ENCODE measurements at places on chromosomes 7 and 10. TPM values are rescaled to one million over a fixed set of nuclear protein-coding genes. Genes with fewer than 3 reads are reported as not detected.

Gene BLVRA
- 86.8 TPM for total RNA-seq

Gene EVX1
- not detected for total RNA-seq

DNA sequence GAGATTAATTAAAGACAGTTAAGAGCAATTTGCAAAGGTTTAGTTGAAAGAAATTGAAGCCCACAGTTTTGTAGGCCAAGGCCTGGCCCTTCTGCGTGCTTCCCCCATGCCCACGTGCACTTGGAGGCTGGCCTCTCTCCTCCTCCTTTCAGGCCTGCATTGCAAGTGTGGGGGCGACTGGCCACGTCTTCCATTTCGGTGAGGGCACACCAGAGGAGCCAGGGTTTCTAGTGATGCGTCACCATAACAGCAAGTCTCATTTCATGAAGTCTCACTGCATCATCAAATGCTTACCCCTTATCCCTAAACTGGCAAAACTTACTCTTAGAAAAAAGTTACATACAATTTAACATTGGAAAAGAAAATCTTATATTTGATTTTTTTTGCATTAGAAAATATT is 141.2 kb downstream of the NRF1 start:
- DNase-seq, result no peak

DNA sequence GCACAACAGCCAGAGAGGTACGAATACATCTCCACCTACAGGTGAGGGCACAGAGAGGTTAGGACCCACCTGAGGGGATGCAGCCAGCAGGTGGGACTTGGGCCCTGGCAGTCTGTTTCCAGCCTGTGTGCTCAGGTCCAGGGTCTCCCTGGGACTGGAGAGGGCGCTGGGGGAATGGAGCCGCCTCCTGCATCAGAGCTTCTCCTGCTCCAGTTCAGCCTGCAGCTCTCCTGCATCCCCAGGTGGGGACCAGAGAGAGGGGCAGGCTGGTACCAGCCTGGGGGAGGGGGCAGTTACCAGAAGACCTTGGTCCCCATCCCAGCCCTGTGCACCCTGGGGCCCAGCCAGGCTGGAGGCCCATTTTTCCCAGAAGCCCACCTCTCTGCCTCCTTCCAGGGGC is 80.7 kb downstream of the LHPP start:
- DNase-seq, result no peak

DNA sequence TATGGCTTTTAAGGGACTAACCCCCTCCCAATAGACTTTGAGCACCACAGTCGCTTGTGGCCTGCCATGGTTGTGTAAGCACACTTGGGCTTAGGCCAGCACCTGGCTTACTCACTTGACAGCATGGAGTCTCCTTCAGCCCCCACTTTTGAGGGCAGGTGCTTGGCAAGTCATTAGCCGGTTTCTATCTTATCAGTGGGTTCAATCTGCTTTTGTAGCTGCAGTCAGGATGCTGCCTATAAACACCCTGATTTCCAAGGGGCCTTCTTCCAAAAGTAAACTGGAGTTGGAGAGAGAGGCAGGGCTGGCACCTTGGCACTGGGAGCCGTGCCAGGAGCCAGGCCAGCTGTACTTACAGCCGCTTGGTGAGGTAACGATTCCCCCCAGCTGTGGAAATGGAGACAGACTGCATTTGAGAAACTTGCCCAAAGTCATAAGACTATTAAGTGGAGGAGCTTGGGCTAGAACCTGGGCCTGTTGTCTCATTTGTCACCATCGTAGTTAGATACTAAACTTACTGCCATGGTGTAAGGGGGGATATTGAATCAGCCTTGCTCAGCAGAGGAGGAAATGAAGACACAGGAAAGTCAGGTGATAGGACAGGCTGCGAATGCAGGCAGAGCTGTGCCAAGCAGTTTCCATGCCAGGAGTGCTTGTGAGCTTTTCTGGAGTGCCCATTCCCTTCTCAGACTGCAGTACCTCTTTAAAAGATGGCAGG is 92.2 kb upstream of the EFCAB10 start:
- no peak for DNase-seq

DNA sequence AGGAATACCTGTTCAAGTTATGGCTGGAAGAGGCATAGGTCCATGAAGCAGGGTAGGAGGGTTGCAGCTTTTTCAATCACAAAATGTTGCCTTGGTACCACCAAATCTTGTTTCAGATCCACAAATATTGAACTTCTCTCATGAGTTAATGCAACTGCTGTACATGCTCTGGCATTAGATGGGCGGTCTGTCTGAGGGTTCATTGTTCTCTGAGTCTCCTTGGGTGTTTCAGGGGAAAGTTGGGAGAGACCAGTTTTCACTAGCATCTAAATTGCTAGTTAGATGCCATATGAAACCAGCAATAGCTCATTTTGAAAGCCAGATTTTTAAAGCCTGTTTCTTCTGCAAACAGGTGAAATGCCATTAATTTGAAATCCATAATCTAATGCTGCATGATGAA is 27.8 kb upstream of the ELMO1 start:
- no peak for DNase-seq

GRCh38 chr10:1114719-1115606 is 58.8 kb downstream of the WDR37 start:
- DNase-seq, result no peak

Gene SPOCK2
- 27.9 TPM for total RNA-seq

Gene GIMAP8
- not detected for total RNA-seq

DNA sequence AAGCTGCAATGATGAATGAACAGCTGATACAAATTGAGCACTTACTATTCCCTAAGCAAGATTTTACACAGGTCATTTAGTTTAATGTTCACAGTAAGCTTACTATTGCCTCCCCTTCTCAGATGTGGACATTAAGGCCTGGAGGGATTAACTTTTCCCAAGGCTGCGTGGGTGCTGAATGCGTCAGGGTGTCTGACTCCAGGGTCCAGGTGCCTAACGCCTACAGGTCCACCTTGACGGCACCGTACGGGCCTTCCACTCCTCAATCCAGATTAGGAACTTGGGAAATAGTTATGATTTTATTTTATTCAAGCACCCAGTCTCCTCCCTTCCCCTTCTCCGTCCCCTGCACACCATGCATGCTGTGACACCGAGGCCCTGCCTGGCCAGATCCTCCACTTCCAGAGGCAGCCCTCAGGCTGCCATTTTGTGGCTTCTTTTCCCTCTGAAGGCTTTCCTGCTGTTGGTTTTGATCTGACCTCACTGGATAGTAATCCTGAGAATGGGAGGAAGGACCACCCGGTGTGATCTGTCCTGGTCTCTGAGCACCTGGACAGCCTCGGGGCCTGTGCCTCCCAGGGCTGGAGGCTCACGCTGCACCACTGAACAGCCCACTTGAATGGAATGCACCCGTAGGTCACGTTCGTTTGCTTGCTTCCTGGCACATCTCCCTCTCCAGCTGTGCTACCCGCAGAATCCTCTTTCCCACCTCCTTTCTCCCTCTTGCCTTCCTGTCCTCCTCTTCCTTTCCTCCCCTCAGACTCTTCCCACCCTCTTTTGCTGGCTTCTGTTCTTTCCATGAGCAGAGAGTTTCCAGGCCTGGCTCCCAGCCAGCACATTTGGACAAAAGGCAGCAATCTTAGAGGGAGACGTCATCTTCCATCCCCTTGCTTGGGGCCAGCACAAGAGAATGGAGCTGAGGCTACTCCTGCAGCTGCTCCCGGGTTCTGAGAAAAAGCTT is 14.4 kb downstream of the DENND2A start:
- no peak for DNase-seq

Gene C10orf67
- 0.43 TPM for total RNA-seq

Gene PLEKHA1
- 84.6 TPM for total RNA-seq

DNA sequence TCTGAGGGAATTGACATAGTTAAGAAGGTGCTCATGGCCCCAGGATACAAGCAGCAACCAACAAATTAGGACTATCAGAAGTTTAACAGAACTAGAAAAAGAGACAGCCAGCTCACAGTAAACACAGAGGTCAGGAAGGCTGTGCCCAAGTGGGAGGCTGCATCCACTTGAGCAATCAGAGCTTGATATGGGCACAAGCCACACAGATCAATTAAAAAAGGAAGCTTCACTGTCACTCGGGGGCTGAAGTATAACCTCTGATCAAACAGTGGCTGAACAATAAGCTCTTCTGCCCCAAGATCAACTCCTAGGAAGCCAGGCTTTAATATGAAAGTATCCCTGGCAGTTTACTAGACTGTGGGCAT is 40.0 kb downstream of the ZNF438 start:
- no peak for DNase-seq

DNA sequence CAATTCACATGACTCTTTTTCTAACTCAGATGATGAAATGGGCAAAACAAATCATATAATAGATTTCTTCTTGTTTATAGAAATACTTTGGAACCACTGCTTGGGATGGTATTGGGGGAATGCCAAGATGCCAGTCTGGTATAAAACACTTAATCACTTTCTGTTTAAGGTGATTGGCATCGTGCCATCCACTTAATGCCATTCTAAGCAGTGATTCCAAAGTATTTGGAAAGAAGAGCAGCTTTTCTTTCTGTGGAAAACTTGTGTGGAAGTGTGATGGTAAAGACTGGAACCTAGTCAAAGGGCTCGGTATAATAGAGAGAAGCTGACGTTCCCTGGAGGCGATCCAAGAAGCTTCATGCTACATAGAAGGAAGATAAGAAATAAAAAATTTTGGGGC is 120.6 kb downstream of the TMEM26 start:
- DNase-seq, result no peak

DNA sequence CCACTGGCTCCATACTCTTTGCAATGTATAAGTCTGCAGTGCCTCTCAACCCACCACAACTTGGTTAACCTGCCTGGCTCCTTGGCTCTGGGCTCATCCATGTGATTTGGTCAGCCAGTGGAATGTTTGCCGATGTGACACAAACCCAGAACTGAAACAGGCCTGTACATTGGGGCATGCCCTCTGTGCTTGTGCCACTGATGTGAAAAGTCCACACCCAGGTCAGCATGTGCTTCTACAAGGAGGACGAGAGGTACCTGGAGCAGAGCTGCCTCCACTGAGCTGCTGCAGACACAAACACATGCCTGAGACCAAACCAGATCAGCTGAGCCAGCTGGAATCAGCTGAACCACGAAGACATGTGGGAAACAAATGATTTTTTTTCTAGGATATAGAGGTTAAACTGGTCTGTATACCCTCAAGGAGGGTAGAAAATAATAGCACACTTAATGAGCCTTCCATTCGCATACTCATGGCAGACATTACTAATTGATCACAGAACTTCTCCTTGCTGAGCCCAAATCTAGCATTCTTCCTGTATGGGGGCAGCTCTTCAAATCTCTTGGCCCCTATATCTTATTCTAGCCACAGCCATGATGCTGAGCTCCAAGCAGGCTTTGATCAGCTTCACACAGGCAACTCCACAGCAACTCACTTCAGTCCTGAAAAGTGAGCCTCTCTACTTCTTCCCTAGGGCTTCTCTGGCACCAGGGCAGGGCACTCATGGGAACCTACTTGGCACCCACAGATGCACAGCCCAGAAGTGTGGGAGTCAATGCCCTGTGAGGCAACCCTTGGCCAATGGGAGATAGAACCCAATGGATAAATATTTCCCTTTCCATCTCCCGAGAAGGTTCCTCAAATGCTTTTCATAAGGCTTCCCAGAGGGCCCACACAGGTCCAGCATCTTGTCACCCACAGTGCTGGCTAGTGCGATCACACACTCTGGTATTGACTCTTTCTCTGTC is 18.6 kb downstream of the PYROXD2 start:
- no peak for DNase-seq

Gene EGFR
- 48.1 TPM for total RNA-seq

Gene CACNB2
- not detected for total RNA-seq

GRCh38 chr7:80047856-80048459 is 86.7 kb upstream of the GNAI1 start:
- DNase-seq, result no peak

- no peak for DNase-seq
Measured at GRCh38 chr7:74202841-74203556, 6.8 kb upstream of the LAT2 start.

Gene MYPN
- total RNA-seq, result 0.36 TPM

Gene ADRA2A
- total RNA-seq, result not detected

GRCh38 chr7:24328894-24329293 is 44.9 kb downstream of the NPY start:
- no peak for DNase-seq

Gene GFRA1
- 42.7 TPM for total RNA-seq

Gene SEMA4G
- total RNA-seq, result 1.2 TPM

GRCh38 chr10:72979709-72980108 is 25.1 kb upstream of the PLA2G12B start:
- no peak for DNase-seq

- DNase-seq, result no peak
Measured at GRCh38 chr10:103632247-103632642, 138.7 kb downstream of the NEURL1 start.

Gene CYP2E1
- 0.17 TPM for total RNA-seq

DNA sequence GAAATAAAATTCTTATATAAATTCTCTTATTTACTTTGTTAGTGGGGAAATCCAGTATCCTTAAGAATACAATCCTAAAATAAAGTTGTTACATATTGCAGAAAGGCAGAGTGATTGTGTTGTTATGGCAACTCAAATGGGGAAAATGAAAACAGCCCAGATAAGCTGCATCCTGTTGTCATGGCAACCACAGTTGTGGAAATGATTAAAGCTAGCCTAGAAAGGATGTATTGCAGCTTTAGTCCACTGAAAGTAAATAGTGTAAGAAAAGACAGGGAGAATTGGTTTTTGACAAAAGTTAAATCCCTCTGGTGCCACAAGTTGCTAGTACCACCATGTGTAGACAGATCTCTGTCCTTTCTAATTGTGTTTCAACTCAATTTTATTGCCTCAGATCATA is 43.2 kb downstream of the BTRC start:
- no peak for DNase-seq

- DNase-seq, result peak; percentile 23
Measured at GRCh38 chr10:68261132-68261856, 29.4 kb upstream of the ATOH7 start.

- no peak for DNase-seq
Measured at GRCh38 chr7:75793676-75794075, 19.9 kb downstream of the CCL24 start.

GRCh38 chr10:89555688-89556445 is 20.5 kb upstream of the SLC16A12 start:
- DNase-seq, result peak; percentile 86
